ENCODE measurements at places on chromosomes 1 and 21.

DNA sequence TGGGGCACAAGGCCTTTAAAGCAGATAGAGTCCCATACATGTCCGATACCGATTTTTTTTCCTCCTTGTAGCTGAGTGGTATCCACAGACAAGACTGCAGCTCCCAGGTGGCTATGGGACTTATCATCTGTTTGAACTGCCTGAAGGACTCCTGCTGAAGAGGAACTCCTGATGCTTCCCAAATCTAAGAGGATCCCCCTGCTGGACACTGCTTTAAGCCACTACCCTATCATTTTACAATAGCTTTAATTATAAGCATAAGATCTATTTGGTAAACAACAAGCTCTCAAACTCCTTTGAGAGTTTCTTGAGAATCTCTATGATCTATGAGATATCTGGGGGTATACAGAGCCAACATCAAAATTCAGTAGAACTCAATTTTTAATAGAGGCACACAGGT, 11.7 kb downstream of the NDC1 start:
- no peak for DNase-seq

DNA sequence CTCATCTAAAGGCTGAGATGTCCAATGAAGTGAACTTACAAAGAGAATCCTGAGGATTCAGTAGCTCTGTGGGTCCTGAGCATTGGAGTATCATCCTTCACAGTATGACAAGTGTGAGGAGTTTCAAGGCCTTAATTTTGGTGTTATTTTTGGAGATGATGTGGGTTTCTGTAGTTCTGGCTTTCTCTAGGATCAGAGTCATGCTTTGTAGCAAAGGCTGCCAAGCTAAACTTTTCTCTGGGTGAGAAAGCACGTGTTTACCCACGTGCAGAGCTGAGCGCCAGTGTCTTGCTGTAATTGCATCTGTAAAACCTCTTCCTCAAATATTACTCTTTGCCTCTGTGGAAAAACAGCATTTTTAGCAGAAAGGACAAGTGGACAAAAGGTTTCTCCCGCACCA, 387.8 kb upstream of the LYPLAL1 start:
- DNase-seq = no peak

- no peak for DNase-seq
Measured at GRCh38 chr1:42970143-42970542, 11.5 kb upstream of the SLC2A1 start.

DNA sequence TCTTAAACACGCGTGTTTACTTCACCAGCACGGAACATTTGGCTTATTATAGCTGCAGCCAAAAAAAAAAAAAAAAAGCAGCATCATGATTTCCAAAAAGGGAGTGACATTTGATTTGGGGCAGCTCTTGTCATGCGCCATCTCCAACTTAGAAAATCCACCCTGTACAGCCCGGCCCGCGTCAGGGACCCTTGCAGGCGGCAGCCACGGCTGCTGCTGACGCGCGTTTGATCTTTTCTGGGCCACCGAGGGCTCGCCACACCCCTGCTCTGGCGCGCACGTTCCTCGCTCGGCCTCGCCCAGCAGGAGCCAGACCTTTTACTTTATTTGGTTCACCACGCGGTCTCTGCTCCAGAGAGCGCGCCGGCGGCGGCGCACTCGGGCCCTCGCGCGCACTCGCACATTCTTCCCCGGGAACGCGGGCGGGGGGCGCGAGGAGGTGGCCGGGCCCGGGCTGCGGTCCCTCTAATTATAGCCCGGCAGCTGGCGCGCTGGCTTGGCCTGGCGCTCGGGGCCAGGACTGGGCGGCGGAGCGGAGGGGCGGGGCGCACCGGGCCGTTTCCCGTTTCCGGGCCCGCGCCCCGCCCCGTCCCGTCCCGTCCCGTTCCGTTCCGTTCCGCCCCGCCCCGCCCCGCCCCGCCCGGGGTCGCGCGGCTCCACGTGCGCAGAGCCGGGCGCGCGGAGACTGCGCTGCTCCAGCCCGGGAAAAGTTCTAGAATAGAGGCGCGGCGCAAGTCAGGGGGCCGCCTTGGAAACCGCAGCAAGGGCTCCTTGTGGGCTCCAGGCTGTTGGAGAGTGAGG, 10.2 kb downstream of the IRF2BP2 start:
- DNase-seq = peak; percentile 92

GRCh38 chr1:88509379-88509778, 174.7 kb upstream of the PKN2 start:
- DNase-seq = no peak

DNA sequence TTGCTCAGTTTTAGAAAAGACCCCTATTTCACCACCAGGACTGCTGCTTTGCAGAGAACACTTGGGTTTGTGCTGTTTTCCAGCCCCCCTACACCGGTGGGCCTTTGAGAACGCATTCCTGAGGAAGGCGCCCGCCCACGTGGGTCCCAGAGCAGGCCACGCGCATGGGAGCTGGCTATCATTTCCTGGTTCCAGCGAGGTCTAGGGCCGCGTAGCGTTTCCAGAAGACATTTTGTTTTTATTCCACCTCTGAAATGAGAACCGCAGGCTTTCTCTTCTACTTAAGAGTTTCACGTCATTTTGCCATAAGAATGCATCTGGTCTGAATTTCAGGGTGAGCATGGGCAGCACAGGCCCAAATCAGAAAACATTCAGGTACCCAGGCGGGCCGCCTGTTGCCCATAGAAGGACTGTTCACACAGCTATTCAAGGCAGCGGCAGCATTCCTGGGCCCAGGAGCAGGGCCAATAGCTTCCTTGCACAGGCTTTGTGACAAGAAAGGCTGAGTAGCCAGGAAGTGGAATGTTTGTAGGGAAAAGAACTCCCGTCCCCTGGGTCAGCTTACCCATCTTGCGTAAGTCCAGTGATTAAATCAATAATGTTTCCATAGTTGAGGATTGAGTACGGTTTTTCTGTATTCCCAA, 1.4 kb upstream of the KLHL21 start:
- no peak for DNase-seq

DNA sequence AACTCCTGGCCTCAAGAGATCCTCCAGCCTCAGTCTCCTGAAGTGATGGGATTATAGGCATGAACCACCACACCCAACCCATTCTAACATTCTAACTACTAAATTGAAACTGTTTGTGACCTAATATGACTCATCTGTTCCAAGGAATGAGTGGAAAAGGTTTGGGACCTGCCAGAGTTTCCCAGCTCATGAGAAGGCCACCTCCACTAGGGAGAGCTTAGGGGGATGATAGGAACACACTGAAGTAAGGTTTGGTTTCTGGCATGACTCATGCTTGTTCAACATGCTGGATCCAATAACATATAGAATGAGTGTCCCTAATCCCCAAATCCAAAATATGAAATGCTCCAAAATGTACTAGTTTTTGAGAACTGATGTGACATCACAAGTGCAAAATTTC, 18.9 kb upstream of the SCAF4 start:
- DNase-seq = no peak

GRCh38 chr1:156386949-156387869, 18.2 kb downstream of the RHBG start:
- DNase-seq = no peak

DNA sequence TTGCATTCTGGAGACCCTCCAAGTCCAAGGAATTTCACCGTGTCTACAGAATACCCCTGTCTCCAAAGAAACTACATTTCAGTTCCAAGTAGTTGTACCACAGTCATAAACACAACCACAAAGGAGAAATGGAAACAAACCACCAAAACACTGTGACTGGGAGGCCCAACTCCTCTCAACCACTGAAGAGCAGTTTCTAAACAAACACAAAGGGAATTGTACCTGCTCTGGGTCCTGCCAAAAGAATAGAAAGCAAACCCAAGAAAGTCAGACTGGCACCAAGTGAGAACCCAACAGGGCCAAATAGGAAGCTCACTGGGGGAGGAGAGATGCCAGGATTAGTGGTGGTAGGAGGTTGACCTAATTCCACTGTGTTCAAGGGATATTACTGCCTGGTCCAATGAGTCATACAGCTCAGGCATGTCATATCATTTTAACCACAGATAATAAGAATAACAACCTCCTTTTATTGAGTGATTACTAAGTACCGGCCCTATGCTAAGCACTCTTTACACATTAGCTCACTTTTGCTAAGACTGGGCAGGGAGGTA, 123.9 kb upstream of the PPP2R5A start:
- DNase-seq = peak; percentile 67

- DNase-seq = peak; percentile 77
Measured at GRCh38 chr1:32754317-32755097, 51.9 kb upstream of the SYNC start.

DNA sequence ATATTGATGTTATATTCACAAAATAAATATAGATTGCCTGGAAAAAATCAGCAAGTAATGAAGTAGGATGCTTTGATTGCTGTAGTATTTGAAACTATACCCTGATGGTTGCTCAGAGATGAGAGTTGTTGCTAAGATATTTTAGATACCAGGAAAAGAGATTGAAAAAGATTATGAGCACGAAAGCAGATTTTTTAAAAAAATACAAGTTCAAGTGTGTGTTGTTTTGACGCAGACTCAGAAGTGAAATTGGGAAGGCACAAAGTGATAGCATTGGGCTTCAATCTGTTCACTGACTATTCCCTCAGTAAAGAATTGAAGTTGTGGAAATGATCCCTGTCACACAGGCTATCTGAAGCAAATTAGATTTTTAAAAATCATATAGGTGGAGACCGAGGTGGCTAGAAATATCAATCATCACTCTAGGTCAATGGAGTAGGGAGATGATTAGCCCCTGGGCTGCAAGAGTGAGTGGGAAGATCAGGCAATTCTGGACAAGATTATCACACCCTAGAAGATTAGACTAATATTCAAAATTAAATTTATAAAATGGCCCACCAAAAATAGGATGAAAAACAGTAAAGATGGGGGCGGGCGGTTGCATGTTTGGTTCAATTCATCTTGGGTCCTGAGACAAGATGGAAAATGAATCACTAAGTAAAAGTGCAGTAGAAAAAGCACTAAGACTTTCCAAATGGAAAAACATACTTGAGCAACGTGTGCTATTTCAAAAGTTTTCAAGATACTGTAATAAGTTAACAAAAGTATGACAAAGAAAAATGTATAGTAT, 41.5 kb upstream of the LRRC8D start:
- DNase-seq = no peak

- DNase-seq = no peak
Measured at GRCh38 chr1:107294686-107295085, 153.8 kb downstream of the NTNG1 start.

DNA sequence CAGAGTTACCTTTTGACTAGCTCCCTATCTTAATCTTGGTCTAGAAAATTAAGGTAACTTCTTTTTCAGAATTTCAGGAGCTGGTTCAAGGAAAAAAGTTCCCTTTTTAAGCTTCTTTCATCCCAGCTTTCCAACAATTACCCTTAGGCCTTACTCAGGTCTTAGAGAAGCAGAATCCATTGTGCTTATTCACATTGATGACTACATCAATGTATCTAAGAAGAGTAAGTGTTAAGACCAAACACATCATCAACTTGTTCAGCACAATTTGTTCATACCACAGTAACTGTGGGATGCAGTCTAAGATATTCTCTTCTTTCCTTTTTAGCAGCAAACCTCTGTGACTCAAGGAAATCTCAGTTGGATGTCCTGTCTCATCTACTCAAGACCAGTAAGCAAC, 4.1 kb downstream of the MRPL9 start:
- no peak for DNase-seq

DNA sequence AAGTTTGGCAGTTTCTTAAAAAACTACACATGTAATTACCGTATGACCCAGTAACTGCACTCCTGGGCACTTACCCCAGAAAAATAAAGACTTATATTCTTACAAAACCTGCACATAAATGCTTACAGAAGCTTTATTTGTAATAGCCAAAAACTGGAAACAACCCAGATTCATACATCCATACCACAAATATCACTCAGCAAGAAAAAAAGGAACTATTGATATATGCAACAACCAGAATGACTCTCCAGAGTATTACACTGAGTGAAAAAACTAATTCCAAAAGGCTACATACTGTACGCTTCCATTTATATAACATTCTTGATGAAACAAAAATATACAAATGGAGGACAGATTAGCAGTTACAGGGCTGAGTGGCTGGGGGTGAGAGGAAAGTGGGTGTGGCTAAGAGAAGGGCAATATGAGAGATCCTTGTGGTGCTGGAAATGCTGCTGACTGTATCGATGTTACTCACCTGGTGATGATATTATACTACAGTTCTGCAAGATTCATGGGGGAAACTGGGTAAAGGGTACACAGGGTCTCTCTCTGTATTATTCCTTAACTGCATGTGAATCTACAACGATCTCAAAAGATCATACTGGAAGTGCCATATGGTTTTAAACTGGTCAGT, 96.0 kb upstream of the GNG4 start:
- no peak for DNase-seq

GRCh38 chr1:234065794-234066447, 161.4 kb downstream of the SLC35F3 start:
- peak; percentile 88 for DNase-seq

DNA sequence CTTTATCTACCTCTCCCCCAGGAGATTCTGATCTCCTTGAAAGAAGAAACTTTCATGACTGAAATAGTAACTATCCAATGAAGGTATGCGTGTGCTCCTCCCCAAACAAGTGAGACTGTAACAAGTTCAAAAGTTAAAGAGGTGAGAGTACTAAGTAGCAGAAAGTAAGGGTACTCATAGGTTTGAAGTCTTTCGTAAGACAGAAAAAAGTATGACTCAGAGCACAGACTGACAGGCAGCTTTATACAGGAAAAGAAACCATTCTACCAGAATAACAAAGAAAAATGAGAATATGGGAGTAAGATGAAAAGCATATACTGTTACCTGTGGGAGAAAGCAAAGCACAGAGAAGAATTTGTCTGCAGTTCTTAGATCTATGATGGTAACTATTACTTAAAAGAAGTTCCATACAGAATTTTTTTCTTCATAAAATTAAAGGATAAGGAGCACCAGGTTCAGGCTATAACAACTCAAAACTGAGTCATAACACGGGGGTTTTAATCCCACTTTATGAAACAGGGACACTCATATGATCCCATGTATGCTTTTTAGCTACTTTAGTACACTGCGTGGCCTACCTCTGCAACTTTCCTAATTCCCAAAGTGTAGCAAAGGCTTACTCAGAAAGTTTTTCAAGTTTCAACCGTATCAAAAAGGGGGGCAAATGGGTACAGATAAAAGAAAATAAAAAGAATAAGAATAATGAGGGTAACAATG, 52.0 kb downstream of the FOXJ3 start:
- no peak for DNase-seq

DNA sequence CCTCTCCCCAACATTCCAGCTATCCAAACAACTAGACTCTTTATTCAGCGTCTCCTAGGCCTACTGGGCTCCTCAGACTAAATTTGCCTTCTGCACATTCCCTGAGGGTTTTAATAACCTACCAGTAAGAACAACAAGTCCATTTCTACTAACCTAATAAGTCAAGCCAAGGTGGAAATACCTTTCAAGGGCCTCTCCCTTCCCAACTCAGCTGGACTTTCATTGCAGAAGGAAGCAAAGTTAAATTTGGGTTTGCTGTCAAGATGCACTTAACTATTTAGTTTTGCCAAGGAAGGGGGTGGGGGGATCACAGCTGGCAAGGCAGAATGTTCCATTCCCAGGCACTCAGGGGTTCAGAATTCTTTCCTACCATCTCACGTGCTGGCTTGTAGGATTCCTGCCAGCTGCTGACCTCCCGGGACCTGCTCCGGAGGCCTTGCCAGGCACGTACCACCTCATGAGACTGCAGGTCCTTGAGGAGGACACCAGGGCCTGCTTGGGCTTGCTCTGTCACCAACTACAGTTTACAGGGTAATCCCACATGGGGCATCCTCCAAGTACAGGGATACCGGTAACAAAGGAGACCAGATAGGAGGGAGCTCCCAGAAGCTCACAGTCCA, 29.8 kb downstream of the SLC30A1 start:
- DNase-seq = no peak

- no peak for DNase-seq
Measured at GRCh38 chr1:231170875-231171274, 9.0 kb downstream of the TRIM67 start.
